ENCODE measurements at places on chromosomes 5 and 9.

DNA sequence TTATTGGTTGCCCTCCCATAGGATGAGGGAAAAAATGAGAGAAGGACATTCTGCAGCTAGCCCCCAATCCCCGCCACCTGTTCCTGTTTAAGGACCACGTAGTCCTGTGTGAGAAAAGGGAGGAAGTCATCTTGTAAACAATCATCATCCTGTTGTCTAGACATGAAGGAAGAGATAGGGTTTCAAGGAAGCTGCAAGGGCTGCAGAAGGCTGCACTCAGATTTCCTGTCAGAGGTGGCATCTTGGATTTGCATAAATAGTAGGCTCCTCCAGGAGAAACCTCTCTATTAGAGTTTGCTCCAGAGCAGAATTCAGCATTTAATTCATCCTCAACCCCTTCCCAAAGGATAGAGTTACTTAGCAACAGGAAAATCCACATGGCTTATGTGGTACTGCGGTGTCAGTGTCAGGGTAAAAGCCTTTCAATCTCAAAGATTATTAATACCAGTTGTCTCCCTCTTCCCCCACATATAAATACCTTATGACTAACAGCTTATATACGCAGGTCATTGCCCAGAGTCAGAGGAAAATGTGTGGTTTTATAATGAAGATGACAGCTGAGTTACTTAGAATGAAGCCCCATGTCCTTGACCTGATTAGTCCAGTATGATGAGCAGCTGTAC is 4.6 kb upstream of the DNAJC18 start:
- no peak for DNase-seq

DNA sequence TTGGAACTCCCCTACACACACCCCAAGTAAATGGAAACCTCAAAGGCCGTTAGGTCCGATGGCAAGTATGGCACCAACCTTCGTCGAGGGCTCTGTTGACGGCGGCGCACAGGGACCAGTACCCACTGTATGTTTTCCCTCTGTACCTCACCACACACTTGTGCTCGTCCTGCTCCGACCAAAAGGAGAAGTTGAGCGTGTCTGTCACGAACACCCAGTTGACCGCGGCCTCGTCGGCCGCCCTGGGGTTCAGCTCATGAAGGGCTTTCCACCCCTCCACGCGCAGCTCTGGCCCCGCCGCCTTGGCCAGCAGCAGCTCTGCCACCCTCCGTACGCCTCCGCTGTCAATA is 24.0 kb downstream of the HNRNPK start:
- no peak for DNase-seq

GRCh38 chr9:2854617-2855016 is 10.7 kb upstream of the PUM3 start:
- no peak for DNase-seq

DNA sequence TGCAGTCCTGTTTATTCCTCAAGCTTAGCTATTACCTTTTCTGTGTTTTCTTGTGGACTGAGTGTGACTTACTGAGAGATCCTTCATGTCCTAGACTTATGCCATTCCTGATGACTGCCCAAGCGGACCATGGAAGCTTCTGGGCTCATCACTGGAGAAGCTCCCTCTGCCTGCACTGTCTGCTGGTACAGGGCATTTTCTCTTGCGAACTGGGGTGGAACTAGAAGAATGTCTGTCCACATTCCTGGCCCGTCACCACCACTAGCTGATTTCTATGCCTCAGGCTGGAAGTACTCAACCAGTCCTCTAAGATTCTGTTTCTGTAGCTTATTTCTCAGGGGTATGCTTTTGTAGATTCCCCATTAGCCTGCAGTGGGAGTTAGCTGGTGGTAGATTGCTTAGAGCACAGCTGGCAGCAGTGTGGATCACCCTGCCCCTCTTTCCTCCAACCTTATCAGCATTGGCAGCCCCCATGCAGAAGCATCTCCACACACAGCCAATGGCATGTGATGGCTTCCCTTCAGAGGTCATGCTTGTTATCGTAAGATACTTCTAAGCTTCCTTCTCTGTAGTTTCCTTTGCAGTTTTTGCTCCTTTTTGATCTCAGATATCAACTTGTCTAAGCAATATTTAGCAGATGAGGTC is 12.4 kb downstream of the SLC36A1 start:
- no peak for DNase-seq

GRCh38 chr9:128870128-128870940 is 11.4 kb downstream of the KYAT1 start:
- DNase-seq: no peak
